ENCODE measurements at places on chromosomes 5 and 9.

GRCh38 chr5:125043781-125044391 is 297.4 kb upstream of the ZNF608 start:
- peak; percentile 76 for DNase-seq

- no peak for DNase-seq
Measured at GRCh38 chr5:104821606-104822005, 1259.0 kb upstream of the NUDT12 start.

- no peak for DNase-seq
Measured at GRCh38 chr9:108434036-108434435, 421.8 kb downstream of the ACTL7B start.

DNA sequence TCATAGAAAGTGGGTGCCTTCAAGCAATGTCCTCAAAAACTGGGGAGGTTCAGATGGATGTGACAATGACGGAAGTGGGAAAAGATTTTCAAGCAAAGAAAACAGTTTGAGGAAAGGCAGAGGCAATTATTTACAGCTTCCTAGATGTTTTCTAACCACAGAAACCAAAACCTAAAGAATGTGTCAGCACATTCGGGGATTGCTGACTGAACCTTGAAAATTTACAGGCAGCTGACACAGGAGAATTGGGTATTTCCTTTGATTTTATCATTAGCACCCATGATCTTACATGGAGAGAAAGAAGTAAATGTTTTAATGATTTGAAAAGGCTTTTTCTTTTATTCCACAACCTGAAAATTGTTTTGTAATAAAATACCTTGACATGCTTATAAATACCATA is 369.0 kb downstream of the ACTL7B start:
- no peak for DNase-seq

DNA sequence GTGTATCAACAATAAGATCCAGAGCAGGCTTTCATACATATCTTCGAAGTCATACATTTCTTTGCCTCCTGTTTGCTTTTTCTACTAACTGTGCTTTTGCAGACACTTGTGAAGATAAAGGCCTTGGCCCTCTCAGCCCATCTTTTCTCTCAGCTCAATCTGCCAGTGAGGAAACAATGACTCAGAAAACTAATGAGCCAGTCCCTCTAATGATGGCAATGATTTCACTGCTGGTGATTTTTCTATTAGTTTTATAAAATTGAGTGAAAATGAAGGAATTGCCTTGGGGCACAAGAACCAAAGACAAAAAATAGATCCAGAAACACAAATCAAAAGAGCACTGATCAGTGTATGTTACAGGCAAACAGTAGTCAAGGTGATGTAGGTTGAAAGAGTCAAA is 167.7 kb upstream of the PPP2R2B start:
- DNase-seq = no peak

- DNase-seq = no peak
Measured at GRCh38 chr5:84292788-84293653, 91.7 kb downstream of the EDIL3 start.

GRCh38 chr5:177447066-177447610 is 524 bp downstream of the PRR7 start:
- DNase-seq = peak; percentile 36

- no peak for DNase-seq
Measured at GRCh38 chr9:133225171-133226011, 16.3 kb upstream of the OBP2B start.

DNA sequence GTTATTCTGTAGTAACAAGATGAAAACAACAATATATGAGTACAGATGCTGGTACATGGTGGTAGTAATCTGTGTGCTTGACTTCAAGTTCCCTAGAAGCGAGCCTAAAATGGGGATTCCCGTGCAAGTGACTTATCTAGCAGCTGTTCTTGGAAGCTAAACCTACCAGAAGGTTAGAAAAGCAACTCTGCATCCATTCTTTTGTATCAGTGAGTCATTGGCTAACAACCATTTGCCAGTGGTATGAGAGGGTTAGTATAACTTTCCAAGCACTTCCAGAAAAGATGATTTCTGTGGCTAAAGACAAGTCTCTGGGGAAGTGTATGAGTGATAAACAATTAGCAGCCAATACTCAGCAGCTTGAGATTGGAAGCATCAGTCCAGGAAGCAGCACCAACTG is 787.7 kb upstream of the CDH6 start:
- peak; percentile 1 for DNase-seq

- DNase-seq = no peak
Measured at GRCh38 chr5:98784411-98784810, 10.9 kb downstream of the RGMB start.

DNA sequence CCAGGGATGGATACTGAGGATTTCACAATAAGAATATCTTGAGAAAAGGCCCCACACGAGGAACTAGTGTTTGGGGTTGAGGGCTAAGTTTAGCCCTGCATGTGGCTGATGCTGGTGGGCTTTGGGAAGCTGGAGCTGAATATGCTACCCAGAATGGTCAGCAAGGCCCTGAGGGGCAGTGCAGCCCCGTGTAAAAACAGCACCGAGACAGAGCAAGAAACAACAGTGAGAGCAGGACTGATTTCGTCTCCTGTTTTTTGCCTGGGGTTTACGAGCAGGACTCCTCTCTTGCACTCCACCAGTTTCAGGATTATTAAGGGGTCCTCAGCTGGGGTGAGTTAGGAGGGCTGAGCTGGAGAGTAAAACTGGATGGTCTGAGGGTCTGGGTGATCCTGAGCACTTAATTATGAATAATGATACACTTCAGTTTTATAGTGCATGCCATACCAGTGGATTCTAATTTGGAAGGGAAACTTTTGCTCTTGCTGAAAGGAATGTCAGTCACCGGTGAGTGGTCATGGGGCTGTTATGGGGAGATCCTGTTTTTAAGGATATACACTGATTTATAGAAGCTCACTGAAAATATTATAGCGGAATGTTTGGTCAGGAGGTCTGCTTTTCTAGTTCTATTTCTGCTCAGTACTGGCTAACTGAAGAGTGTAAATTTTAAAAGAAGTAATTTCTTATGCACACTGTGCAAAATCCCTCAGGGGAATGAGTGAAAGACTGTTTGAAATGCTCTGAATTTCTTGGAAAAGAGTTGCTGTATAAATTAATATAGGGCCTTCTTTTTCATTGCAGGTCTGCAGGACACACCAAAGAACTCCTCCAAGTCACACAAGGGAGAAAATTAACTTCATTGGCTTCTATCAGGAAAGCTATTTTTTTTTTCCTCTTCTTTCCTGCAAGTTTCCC is 42.7 kb upstream of the NFIB start:
- DNase-seq = no peak

GRCh38 chr5:36655161-36655560 is 48.8 kb downstream of the SLC1A3 start:
- no peak for DNase-seq

- peak; percentile 68 for DNase-seq
Measured at GRCh38 chr9:6686396-6686795, 40.9 kb upstream of the GLDC start.

DNA sequence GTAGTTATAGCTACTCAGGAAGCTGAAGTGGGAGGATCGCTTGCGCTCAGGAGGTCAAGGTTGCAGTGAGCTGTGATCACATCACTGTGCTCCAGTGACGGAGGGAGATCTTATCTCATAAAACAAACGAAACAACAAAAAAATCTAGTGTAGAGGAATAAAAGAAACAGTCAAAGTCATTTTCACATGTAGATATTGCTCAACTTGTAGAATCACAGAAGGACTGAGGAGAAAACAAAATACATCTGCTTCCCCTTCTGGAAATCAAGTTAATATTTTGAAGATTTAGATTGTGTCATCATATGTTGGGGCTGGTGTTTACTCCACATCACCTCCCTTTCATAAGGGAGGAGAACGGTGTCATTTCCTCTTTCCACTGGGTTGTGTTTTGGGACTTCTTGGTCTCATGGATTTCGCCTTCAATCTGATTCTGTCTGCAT is 8.2 kb upstream of the SLC46A2 start:
- peak; percentile 42 for DNase-seq

- DNase-seq = no peak
Measured at GRCh38 chr9:127039492-127039891, 82.9 kb downstream of the ANGPTL2 start.

DNA sequence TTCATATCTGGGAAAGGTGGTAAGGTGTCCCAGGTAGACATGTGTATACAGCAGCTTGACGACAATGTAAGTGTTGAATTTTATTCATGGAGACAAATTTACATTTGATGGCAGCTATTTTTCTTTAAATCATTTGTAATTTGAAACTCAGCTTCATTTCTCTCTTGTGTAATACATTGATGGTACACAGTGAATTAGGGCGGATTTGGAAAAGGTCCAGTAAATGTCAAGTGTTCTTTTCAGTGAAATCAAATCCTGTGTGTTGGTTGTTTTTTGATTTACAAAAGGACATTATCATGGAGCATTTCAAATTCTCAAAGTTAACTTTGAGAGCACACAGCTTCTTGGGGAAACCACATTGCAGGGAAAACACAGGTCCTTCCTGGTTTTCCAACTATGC is 30.0 kb upstream of the PCSK1 start:
- peak; percentile 8 for DNase-seq

- DNase-seq = no peak
Measured at GRCh38 chr9:8114826-8115225, 315.2 kb upstream of the DMAC1 start.

DNA sequence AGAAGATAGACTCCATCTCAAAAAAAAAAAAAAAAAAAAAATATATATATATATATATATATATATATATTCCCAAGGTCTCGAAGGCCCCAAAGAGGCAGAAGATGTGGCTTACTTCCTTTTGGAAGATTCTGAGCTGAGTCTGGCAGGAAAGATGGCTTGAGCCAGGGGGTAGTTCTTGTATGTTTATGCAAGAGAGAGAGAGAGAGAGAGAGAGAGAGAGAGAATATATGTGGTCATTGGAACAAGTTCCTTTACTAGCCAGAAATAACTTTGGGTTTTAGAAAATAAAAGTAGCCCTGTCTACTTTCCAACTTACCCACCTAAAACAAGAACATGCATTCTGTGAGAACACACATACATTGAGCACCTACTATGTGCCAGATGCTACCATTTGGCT is 17.6 kb downstream of the NCS1 start:
- peak; percentile 65 for DNase-seq

All from fibroblast of pulmonary artery (primary cell).